Kidney epithelial cell (primary cell): ENCODE measurements at places on chromosomes 7 and 10.

GRCh38 chr7:80902019-80902418, 16.8 kb downstream of the SEMA3C start:
- DNase-seq: no peak

DNA sequence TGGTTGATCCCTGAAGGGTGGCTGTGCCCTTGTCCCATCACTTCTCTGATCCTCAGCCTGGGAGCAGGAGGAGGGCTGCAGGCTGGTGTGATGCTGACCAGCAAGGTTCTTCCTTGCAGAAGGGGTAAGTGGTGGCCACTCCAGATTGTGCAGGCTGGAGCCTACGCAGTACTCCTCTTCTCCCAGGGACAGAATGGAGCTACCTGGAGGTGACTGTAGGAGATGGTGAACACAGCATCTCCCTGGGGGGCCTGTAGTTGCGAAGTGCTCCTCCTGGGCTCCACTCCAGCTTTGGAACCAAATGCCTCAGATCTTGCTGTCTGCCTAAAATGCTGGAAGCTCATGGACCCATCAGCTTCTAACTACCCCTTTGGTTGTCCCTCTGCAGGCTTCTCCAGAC, 323.6 kb upstream of the PODXL start:
- DNase-seq: no peak

DNA sequence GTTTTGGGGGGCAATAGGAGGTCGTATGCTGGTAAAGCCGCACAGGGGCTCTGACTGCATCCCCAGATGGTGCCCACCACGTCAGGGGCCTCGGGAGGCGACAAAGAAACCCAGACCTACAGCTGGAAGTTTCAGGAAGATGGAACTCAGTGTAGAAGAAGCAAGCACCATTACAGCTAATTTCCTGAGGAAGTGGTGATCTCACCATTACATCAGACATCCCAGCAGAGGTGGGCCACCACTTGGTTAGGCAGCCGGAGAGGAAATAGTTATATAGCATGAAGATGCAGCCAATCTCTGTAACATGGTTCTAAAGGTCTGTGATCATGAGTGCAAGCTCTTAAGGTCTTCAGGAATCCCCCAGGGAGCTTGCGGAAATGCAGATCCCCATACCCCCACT, 127.3 kb upstream of the PCBD1 start:
- no peak for DNase-seq

GRCh38 chr7:151406051-151406875, 3.6 kb downstream of the WDR86 start:
- DNase-seq: no peak

- no peak for DNase-seq
These were observed 87.4 kb upstream of the FAM20C start for GRCh38 chr7:105002-105401.

DNA sequence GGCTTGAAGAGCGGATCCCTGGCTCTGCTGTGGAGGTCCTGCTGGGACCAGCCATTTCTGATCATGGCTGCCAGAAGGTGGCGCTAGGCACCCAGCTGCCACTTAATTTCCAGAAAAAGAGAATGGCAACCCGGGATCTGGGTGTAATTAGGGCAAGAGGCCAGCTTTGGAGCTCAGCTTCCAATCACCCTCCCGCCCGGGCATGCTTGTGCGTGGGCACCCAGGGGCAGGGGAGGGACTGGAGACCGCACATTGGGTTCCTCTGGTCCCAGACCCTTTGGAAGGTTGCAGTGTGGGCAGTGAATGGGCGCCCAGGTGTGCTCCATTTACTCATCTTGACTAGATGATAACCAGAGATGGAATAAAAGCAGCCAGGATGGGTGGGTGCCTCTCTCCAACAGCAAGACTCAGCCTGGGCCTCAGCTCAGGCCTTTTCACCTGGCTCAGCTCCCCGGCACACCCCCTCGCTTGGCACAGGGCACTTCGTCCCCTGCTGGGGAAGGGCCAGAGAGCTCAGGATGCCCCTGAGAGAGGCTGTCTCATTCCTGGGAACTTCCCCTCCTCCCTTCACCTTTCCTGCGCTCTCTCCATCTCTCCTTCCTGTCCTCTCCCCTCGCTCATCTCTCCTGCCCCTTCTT, 14.7 kb downstream of the FAM241B start:
- DNase-seq: no peak

DNA sequence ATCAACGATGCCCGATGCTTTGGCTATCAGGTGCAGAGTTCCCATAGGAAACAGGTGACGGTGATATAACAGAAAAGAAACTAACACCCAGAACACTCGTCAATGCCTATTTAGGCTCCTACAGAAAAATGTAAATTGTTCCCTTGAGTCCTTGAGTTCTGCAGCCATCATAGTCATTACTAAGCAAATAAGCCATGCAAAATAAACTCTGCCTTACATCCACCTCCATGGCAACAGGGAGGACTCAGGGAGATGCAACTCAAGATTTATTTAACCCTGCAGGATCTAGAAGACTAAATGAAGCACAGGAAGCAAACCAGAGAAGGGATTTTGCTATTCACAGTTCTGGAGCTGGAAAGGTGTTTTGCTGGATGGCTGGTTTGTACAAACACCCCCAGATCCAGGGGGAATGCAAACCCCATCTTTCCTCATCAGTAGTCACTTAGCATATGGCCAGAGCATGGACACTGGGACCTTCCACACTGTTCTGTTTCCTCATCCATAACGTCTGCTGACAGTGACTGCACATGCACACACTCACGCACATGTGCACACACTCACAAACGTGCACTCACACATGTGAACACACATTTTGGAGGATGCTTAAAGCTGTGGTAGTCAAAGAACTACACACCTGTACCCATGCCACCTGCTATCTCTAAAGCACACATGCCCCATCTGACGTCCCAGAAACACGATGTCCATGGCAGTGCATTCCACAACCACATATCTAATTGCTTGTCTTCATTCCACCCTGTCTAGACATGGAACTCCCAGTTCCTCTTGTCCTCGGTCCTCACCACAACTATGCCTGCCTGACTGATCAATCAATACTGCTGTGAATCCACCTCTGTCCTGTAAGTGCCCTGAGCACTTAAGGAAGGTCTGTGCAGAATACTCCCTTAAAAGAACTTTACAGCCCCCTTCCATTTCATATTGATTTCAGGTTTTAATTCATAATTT, 178.2 kb downstream of the COBL start:
- no peak for DNase-seq

DNA sequence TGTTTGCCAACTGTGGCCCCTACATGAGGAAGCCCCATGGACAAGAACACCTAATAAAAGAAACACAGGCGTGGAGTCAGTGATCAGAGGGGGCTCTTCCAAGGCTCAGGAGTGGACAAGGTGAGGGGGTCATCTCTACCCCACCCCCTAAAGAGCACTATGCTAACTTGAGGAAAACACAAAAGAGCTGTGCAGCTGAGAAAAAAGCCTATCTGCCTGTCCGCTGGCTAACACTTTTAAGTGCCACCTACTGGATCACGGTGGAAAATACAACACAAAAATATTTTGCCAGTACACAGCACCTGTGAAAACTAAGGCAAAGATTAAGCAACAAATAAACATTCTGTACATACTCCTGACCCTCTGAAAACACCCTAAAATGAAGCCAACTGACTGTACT, 53.1 kb upstream of the COBL start:
- no peak for DNase-seq
